ENCODE measurements at places on chromosomes 3 and 15.

DNA sequence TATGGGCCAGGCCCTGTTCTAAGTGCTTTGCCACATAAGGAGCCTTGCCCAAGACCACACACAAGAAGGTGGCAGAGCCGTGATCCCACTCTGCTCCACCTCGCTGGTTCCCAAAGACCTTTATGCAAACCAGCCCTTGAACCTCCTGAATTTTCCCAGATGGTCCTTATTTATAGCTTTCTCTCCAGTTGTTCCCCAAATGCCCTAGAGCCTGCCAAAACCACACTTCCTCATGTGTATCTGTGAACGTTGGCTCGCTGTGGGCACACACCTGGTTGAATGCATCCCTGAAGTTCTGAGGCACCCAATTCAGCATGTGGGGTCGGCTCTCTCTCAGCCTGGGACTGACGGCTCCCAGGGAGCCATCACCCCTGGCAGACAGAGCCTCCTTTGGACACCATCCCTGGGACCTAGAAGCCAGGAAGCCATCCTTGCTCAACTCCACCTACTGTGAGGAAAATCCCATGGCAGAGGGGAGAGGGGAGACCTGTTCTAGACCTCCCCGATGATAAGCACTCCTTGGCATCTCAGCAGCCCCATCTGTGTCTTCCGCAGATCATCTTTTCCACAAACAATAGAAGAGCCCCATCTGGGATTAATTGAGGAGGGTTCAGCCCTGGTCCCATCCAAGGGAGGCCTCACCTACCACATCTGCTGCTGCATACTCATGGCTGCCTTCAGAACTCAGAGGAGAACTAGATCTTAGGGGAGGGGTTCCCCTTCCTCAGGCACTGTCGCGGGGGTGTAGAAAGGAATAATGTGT, 42.3 kb upstream of the LIMD1 start:
- DNase-seq: no peak

GRCh38 chr3:134035836-134036235, 6.1 kb upstream of the SLCO2A1 start:
- no peak for DNase-seq

GRCh38 chr3:194996746-194997145, 274.2 kb downstream of the XXYLT1 start:
- no peak for DNase-seq

DNA sequence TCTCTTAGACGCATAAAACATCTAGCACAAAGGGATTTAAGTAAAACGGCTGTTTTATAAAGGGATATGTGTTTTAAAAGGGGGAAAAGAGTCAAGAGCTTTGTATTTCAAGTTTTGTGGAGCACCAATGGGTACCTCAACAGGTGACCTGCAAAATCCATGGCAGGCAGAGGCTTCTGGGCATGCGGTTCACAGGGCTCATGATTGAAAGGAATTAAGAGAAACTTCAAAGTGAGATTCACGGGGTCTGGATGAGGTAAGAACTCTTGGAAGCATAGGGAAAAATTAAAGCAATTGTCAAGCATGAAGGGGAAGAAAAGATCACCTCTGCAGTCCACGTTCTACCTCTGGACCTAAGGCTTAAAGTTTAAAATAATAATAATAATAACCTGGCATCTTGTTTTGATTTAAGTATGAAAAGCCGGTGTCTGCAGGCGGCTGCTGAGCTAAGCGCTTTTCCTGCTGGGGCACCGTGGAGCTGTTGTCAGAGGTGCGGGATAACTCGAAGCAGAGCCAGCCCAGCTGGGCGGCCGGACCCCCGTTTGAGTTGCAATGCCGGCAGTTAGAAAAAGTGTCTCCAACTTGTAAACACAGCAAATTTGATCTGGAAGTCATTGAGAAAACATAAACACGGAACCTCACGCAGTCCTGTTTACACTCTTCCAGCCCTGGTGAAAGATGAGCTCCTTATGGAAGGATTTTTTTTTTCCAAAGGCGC, 40.5 kb downstream of the HES1 start:
- DNase-seq: no peak

DNA sequence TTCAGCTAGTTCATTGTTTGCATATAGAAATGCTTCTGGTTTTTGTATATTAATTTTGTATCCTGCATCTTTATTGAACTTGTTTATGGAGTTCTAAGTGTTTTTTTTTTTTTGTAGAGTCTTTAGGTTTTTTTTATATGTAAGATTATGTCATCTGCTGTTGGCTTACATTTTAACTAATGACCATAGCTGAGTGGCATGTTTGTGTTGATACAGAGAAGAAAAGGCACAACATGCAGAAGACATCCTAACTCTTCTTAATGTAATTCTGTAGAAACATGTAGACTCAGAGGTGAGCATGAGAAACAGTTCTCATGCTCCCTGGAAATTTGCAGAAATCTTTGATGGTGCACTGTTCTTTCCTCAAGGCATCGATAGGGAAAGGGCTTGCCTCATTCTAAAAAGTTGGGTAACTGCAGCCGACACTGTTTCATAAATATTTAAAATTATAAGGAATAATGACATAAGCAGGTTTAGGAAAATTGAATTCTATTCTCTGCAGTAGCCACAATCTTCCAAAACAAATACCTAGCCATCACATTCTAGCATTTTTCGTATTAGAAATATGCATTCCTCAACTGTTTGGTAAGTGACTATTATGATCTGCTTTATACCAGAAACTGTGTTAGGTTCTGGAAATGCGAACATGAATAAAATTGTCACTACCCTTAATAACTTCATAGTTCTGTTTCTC, 499.6 kb upstream of the KCNMB2 start:
- DNase-seq: no peak

- DNase-seq: no peak
Measured at GRCh38 chr15:90581771-90582352, 52.1 kb downstream of the CRTC3 start.

GRCh38 chr15:78933823-78934654, 10.8 kb downstream of the CTSH start:
- DNase-seq: no peak

GRCh38 chr15:41104234-41104633, 11.8 kb downstream of the INO80 start:
- no peak for DNase-seq

- DNase-seq: no peak
Measured at GRCh38 chr3:23959135-23959900, 14.2 kb downstream of the NR1D2 start.

GRCh38 chr3:166291186-166291955, 454.1 kb upstream of the BCHE start:
- no peak for DNase-seq

DNA sequence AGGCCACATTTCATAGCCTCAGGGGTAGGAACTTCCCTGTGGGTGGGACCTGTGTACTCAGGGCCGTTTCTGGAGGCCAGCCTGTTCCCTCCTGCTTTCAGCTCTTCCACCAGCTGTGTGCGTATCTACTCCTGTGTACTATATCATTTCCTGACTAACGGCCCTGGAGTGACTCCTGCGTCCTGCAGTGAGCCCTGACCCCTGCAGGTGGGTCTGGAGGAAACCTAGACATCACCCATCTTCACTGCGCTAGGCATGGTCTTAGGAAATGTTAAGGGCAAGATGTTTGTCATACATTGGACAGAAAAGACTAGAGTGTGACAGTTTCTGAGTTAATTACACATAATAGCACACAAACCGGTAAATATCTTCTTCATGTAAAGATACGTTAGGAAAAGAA, 297.3 kb downstream of the GABRB3 start:
- no peak for DNase-seq

- DNase-seq: no peak
Measured at GRCh38 chr3:175885231-175885766, 1026.2 kb downstream of the NAALADL2 start.
